ENCODE measurements at places on chromosomes 7 and 10.

GRCh38 chr7:123749537-123749857 is 694 bp upstream of the WASL start:
- DNase-seq: no peak

DNA sequence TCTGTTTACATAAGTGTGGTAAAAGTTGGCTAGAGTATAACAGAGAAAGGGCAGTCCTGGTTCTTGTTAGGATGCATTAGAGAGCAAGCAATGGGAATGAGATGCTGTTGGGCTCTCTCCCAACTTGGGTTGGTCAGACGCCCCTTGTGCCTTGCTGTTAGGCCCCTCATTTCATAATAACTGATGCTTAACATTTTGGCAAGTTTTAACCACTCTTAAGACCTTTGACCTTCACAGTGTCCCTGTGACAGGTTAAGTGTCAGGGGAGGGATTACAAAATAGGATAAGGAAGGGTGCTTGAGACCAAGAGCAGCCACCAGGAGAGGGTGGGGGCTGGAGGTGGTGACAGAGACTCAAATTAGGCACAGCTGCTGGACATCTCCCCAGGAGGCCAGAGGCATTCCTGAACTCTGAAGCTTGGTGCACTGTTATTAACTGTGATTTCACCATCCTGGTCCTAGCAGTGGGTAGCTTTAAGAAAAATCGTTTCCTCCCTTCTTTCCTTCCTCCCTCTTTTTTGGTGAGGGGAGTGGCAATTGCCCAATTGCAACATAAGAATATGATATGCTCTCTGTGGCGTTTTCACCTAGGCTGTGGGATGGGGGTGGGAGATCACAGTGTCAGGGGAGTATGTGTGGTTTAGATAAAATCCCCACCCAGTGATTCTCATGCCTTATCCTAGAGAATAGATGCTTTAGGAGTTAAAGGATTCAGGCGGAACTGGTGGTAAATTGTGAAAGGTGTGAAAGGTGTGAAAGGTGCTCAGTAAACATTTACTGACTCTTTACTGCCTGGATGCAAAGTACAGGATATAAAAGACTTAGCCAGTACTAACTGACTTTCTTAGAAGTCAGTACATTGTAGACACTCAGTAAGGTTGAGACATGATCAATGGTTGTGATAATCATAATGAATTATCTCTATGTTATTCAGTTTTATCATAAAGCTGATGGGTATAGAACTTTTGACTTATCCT is 270.5 kb downstream of the BICC1 start:
- DNase-seq: no peak

DNA sequence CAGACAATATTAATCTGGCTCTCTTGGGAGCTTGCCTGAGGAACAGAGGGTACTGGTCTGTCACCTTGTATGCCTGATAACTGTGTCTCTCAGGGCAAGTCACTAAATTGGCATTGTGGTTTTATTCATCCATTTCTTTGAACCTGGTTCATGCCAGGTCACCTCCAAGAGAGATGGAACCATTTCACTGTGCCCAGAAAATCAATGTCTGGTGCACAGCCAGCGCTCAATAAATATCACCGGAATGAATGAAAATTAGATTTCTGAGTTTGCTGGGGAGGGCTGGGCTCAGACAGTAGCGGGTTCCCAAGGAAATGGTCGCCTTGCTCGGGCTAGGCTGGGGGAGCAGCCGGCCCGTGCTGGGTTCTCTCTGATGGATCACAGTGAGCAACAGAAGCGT is 64.1 kb upstream of the BAIAP2L1 start:
- DNase-seq: no peak

DNA sequence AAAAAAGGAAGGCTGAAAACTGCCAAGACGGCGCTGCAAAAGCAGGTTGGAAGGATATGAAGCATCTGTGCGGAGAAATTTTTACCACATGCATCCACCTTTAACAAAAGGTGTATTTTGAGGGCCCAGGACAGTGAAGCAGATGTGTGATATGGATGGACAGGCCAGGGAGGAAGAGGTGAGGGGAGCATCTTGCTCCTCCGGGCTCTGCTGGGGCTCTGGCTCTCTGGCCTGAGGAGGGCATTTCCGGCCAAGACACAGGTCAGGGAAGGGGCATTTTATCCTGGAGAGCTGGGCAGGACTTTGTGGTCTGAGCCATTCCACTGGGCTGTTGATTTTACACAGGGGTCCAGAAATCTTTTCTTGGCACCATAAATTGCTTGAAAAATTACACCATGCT is 175.1 kb downstream of the ZMYND11 start:
- DNase-seq: no peak

DNA sequence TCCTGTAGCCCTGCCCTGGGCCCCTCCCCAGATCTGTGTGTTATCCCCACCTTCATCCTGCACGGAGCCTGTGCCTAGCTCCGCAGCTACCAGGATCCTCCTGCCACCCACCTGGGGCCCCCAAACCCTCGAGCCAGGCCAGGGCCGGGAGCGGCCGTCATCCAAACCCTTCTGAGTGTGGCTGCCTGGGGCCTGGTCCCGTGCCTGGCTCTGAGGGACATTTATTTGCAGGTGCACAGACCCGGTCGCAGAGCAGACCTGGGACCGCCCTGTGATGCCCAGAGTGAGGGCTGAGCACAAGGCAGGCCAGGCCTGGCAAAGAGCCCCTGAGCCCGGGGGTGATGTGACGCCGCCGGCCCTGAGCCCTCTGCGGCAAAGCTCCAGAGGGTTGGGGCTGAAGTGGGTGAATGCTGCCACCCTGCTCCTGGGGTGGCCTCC is 27.4 kb upstream of the INPP5A start:
- no peak for DNase-seq

DNA sequence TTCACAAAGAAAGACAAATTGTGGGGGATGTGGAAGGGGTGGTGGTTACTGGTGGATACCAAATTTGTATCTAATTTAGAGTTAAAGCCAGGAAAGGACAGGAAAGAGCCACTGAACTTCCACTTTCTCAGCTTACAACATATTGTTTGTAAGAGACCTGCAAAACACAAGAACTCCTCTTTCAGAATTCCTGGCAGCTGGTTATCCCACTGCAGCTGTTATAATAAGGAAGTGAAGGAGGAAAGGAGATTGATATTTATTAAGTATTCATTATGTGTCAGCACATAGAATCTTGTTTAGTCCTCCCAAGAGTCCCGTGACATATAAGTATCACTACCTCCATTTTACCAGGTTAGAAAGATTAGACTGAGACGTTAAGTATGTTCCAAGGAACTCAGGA is 481.7 kb downstream of the PHTF2 start:
- DNase-seq: no peak

DNA sequence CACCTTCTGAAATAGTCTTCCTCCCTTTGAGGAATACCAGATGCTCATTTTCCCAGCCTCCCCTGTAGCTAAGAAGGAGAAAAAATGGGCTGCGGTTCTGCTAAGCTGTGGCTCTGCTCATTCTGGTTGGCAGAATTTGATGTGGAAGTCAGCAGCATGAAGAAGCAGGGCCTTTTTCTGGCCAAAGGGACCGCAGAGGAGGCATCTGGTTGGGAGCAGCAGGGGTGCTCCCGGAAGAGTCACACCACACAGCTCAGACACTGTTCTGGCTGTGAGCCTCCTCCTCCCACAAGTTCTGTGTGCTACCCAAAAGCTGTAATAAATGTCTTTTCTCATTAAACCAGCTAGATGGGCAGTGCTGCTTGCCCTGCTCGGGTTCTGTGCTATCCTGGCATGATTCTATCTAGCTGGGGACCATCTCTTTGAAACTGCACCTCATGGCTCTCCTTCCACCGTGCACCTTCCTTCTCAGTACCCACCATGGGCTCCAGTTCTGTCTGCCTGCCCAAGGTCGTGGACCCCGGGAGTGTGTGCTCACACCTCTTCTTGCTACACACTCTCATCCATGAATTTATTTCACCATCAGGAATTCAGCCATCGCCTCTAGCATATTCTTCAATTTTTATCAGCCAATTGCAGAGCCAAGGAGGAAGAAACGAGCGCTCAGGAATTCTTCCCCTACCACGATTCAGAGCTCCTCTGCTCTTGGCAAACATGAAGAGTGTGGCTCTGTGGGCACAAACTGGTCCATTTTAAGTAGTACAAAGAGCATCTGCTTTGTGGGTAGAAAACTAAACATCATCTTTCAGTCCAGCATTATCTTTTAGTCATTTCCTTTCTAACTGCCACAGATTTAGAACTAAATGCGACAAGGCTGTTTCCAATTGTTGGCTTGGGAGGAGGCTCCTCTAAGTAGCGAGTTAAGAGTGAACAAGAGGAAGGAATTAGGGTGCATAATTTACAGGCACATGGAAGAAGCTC is 76.9 kb downstream of the FAM171A1 start:
- DNase-seq: no peak

- DNase-seq: no peak
Observed at GRCh38 chr7:144386741-144387140, 16.8 kb downstream of the NOBOX start.

DNA sequence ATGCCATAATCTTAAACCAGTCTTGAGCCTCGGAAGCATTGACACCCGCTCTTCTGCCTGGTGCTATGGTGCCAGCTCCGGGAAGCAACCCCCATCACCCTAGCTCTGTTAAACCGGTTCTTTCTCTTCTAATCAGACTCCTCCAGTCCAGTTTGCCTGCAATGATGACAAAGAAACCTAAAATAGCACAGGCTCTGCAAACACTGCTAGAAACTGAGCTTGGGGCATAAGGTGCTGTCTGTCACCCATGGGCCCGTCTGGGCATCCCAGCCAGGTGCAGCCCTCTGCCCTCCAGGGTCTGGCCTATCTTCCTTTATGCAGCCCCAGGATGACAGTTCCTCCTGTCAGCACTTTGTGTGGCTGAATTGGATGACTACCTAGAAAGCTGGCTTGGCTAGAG is 14.2 kb upstream of the CAMK2G start:
- DNase-seq: no peak

DNA sequence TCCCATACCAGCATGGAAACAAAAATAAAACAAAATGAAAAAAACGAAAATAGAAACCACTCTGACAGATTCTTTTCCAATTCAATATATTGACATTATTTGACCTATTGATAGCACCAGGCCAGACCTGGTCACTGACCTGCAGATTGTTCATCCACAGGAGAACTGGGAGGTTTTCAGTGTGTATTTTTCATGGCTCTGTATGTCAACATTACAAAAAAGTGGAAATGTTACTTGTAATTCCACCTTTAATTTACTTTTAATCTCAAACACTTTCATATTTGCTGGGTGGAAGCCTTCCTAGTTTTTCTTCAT is 2.9 kb downstream of the HKDC1 start:
- no peak for DNase-seq

GRCh38 chr10:84293574-84294016 is 34.8 kb upstream of the CCSER2 start:
- no peak for DNase-seq

- DNase-seq: no peak
Observed at GRCh38 chr7:90579181-90579688, 16.9 kb upstream of the CDK14 start.

DNA sequence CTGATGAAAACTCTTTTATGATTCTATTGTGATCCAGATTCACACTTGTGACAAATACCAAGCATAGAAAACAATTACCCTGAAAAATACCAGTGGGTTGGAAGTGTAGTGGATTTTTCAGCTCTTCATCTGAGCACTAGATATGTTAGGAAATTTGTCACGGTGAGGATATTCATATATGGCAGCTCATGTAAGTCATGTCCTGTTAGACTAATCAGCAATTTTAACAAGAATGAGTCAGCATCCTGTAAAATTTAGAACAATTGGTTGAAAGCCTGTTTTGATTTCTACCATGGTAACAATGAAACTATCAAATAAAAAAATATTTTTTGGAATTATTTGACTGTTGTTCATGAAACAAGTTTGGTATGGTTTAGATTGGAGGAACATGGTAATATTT is 334.3 kb downstream of the CACNA2D1 start:
- DNase-seq: no peak

DNA sequence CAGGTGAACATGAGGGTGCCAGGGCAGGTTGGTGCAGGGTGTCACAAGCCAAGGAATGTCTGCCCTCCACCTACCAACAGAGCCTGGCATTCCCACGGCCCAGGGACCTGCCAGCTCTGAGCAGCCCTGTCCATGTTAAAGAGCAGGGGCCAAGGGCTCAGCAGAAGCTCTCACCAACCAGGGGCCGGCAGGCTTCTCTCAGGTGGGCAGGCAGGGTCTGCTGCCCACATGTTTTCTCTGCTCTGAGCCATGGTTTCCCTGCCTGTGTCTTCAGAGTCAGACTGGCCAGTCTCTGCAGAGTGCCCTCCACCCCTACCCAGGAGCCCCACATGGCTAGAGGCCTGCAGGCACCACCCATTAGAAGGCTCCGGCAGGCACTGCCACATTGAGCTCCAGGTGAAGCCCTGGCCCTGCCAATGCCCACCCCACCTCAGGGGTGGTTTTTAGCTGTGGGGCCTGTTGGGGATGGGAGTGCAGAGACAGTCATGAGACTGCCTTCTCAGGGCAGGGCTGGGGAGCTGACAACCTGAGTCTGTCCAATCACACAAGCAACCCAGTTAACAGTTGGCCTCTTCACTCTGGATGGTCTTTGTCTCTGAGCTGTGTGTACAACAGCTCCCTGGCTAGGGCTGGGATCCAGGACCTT is 135.9 kb downstream of the ARHGAP22 start:
- no peak for DNase-seq

- no peak for DNase-seq
Observed at GRCh38 chr10:80144067-80144695, 11.7 kb downstream of the PLAC9 start.

DNA sequence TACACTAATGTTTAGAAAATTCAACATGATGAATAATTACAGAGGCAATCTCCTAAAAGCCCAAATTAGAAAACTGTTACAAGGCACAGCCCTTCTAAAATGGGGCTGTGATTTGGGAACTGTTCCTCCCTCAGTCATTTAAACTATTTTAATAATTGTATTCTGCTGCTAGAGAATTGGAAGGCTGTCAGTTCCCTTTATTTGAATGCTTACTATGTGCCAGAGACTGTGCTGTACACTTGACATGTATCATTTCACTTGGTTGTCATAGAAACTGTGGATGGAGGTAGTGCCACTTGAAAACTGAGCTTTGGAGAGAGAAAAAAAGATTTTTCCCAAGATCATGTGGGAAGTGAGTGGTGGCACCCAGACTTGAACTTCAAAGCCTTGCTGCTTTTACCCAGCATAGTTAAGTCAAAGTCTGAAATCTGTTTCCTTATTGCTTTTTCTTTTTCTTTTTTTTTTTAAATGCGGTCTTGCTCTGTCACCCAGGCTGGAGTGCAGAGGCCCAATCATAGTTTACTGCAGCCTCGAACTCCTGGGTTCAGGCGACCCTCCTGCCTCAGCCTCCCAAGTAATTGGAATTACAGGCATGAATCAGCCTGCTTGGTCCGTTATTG is 23.6 kb downstream of the UBE2D1 start:
- no peak for DNase-seq

GRCh38 chr10:4941540-4942330 is 21.5 kb upstream of the AKR1C1 start:
- no peak for DNase-seq

DNA sequence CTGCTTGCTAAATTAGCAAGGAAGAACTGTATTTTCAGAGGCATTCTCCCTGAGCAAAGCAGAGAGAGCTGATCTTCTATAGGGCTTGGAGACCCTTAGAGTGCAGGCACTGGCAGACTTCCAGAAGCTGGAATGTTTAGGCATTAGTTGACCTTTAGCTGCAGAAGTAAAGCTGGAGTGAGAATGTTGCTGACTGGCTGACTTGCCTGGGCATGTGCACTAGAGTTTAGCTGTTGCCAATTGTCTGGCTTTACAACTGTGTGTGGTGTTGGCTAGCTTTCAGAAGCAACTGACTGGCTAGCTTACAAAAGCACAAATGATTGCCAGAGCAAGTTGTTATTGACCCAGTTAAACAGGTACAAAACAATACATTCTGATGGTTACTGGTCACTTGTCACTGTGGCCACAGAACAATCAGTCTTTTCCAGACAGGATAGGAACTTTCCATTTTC is 25.1 kb downstream of the FAM13C start:
- no peak for DNase-seq

Data from stimulated activated CD4-positive, alpha-beta T cell treated with anti-CD3 and anti-CD28 coated beads, Interleukin-1b, Interleukin-23, amount 100 ng/mL, for 4 hours (primary cell).